Dermis lymphatic vessel endothelial cell (primary cell): ENCODE measurements at places on chromosomes 6 and 20. TPM values are rescaled to one million over a fixed set of nuclear protein-coding genes. Genes with fewer than 3 reads are reported as not detected.

The PLCB1 gene
- 16.6 and 20.0 TPM in 2 replicates for total RNA-seq

The PTK6 gene
- total RNA-seq = under 0.01 TPM in 1 of 2 replicates, not detected in the other

The FBXL4 gene
- total RNA-seq = 9.1 and 16.4 TPM in 2 replicates

The EIF6 gene
- 143 and 153 TPM in 2 replicates for total RNA-seq

The FNDC11 gene
- total RNA-seq = 1.2 and 2.1 TPM in 2 replicates
